ENCODE measurements at places on chromosomes 12 and 14.

- DNase-seq, result peak; percentile 80
These were observed 534.2 kb downstream of the LRFN5 start for GRCh38 chr14:42140831-42141279.

- DNase-seq, result no peak
These were observed 133.0 kb downstream of the CPNE8 start for GRCh38 chr12:38772437-38772836.

GRCh38 chr14:59160506-59160905, 28.0 kb upstream of the DAAM1 start:
- DNase-seq, result no peak

GRCh38 chr12:90234472-90234871, 525.8 kb upstream of the ATP2B1 start:
- DNase-seq, result no peak

DNA sequence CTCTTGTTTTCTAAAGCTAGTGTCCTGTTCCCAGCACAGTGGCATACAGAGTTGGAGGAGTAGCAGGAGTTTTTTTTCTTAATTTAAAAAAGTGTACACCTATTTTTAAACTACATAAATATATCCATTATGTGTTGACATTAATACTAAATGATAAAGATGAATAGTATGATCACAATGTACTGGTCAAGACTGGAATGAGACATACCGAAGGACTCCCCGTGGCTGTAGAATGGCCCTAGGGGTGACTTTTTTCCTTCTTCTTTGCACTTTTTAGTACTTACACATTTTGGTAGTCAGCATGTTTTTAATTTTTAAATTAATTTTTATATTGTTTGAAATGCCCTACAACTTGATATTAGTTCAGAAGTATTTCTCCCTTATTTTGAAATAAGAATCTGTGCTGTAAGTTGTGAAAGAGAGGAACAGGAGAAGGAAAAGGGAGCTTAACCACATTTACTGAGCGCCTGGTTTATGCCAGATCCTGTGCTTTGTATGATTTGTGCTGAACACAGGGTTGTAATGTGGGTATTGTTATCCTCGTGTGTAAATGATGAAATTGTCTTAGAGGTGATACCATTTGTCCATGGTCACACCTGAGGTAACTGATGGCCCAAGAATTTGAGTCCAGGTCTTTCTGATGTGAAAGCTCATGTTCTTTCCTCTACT, 136.5 kb downstream of the TGFB3 start:
- no peak for DNase-seq

DNA sequence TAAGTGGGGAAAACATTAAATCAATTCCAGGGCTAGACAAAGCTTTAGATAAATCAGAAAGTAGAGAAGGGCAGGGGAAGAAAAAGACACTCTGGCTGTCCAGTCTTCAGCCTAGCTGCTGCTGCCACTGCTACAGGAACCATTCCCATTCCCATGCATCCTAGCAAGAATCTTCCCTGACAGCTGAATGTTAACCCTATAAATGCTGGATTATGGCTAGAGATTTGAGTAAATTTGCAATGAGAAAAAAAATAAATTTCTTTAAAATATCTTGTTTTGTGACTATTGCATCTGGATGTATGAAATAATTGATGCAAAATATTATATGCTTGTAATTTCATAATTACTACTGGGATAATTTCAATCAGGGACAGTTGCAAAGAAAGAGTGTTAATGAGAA, 15.0 kb upstream of the CDKN3 start:
- DNase-seq, result no peak

DNA sequence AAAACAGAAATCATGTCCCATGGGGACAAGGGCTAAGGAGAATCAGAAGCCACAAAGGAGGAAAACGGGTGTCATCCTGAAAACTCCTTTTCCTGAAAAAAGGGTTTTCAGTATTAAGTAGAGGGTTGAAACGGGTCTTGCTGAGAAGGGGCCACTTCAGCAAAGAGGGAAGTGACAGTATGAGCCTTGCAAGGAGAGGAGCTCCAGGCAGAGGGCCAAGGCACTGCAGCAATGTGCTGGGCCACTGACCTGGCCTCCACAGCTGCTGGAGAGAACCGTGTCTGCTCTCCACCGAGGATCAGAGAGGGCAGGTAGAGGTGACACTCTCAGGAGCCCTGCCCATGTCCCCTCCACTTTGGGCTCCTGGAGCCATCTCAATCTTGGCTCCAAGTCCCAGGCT, 103.3 kb downstream of the NCOR2 start:
- no peak for DNase-seq

- no peak for DNase-seq
These were observed 1124.7 kb downstream of the FLRT2 start for GRCh38 chr14:86654558-86655184.

- no peak for DNase-seq
These were observed 80.4 kb downstream of the LIN7A start for GRCh38 chr12:80857311-80857710.

- DNase-seq, result no peak
These were observed 1.6 kb downstream of the SCARB1 start for GRCh38 chr12:124861898-124862676.

DNA sequence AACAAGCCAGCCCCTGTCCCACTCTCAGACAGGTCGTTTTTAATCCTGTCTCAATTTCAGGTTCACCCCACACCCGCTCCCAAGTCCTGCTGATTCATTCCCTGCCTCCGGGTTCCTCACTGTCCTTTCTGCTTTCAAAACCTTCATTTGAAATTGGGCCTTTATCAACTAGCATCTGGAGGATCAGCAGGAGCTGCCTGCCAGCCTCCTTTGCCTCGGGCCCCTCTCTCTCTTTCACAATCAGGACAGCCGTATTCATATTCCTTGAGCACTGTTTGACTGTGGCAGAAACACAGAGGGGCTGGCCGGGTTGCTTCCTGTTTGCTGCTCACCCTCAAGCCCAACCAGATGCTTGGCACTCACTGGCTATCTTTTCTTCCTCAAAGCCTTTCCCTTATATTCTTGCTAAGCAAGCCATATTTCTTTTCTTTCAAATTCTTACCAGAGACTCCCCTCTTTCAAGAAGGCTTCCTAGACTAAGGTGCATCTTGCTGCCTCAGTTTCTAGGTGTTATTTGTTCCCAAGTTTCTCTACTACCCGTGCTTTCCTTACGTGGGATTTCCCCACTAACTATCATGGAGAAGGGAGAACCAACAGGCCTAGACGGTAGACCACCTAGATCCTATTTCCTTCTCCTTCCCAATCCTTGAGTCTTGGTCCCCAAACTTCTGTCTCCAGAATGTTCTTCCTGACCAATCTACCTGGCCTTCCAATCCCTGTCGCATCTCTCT, 3.0 kb downstream of the GALNT6 start:
- DNase-seq, result no peak

DNA sequence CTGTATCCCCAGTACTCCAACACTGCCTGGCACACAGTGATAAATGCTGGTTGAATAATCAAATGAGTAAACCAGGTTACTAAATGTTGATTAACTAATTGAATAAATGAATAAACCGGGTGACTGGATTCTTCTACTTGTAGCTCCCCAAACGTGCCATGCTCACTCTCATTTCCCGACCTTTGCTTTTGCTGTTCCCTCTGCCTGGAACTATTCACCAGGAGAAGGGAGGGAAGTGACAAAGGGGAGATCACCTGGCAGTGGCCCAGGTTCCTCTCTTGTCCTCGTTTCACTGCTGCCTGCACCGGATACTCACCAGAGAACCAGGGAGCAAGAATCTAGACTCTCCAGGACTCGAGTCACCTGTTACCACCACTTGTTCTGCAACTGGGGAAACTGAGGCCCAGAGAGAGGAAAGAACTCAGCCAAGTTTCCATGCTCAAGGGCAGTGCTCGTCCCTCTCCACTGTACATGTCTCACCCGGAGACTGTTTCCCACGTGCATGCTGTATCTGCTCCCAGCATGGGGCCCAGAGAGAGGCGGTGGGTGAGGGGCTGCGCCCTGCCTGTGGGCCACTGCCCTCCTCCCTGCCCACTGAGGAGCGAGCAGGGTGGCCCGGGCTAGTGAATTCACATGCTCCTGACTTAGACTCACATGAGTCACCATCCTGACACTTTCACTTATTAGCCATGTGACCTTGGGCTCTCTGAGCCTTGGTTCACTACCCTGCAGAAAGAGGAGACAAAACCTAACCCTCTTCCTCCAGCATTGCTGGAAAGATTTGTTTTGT, 17.7 kb upstream of the POP5 start:
- no peak for DNase-seq

DNA sequence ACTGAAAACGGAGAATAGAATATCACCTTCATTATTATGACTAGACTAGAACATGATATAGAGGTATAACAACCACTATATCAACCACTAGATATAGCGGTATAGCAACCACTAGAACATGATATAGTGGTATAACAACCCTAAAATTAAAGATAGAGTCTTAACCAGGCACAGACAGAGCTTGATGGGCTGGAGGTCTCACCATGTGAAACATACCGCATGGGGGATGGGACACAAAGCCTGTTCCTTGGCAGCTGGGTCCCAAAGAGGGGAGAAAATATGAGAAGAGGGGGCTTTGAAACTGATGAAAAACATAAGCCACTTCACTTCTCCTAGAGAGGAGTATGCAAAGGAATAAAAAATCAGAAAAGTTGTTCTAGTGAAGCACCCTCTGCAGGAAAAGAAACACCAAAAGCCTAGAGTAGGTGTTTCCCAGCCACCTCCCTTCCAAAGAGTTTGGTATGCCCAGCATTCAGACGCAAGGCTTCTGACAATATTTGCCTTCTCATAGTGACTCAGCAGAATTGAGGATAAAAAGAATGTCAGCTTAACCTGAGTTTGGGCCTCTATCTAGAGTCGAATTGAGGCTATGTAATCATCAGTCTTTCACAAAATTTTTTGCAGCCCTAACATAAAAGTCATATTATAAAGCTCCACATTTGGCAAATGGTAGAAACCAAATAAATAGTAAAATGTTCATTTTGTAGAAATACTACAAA, 316.4 kb downstream of the NOVA1 start:
- DNase-seq, result peak; percentile 13

- DNase-seq, result no peak
These were observed 234.3 kb downstream of the DACT1 start for GRCh38 chr14:58872061-58872460.

DNA sequence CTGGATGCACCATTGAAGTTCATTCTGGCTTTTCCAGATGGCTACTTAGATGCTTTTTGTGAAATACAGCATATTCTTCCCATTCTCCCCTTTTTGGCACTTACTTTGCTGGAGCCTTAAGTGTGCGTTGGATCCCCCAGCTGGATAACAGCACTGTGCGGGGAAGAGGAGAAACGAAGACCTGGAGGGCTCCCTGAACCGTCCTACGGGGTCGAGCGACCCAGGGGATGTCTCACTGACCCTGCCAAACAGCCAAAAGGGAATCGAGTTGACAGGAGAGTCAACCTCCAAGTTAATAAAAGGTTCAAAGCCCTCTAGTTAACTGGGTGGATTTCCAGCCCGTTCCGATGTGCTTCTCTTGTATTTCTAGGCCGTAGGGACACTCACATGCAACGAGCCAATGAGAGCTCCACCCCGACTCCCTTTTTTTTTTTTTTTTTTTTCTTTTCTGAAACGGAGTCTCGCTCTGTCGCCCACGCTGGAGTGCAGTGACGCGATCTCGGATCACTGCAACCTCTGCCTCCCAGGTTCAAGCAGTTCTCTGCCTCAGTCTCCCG, 1.0 kb upstream of the CAMKK2 start:
- no peak for DNase-seq

GRCh38 chr14:50025776-50026175, 90.6 kb downstream of the VCPKMT start:
- DNase-seq, result no peak

DNA sequence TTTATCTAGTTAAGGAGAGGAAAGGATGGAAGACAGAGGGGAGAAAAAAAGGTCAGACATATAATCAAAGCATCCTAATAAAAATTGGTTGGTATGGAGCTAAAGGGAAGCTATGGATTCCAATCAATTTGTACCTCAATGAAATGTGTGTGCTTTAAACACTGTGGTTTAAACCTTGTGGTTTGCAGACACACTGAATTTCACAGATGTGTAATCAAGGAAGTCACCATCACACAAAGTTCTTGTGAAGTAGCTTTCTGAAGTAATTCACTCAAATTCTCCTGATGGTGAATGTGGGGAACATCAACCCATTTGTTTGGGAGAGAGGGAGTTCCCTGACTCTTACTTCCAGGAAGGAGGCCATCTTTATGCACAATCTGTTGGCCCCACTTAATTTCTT, 243.3 kb upstream of the KRR1 start:
- no peak for DNase-seq

GRCh38 chr14:106843386-106843785, 1317.0 kb downstream of the TMEM121 start:
- no peak for DNase-seq

GRCh38 chr12:227286-227915, 13.4 kb upstream of the SLC6A12 start:
- no peak for DNase-seq

DNA sequence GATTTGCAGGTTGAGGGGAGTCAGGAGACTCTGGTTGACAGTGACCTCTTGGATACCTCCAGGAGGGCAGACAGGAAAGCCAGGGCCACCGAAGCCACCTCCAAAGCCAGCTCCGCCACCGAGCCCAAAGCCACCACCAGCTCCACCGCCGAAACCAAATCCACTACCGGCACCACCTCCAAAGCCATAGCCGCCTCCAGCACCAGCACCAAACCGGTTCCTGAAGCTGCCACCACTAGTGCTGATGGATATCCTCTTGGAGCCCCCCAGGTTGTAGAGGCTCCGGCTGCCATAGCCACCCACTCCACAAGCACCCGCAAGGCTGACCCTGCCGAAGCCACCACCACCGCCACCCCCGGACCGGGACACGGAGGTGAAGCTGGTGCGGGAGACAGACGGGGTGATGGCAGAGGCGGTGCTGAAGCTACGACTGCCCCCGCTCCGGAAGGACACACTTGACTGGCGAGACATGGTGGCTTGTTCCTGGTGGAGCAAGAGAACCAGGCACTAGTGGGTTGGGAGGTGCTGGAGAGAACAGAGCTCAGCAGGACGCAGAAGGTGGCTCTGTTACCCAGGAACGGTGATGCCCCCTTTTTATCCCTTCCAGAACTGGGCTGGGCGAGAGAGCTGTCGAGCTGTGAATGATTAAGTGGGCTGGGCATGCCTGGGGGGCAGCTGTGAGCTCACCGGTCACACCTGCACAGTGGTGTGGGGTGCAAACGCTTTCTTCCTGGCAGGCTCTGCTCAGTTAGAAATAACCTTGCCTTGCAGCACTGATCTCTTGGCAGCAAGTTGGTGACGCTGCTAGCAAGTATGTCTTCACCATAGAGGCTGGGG, at the start of gene KRT5:
KRT5 (minus strand) TSS at position 569 of the 837 bp plus-strand sequence; CDS start at position 471, 98 bp downstream.
- no peak for DNase-seq

DNA sequence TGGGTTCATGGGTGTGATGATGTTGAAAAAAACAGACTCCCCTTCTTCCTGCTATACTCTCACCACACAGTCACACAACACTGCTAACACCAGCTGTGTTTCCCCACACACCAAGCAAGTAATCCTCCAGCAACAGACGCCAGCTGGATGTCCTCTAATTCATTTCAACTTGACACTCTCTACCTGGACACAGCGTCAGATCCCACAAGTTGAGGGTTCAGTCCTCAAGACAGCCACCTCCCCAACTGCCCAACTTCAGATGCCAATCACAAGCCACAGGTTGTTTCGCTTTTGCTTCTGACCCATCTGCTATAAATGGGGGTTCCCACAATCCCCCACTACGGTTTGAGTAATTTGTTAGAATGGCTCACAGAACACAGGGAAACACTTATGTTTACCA, 49.3 kb downstream of the TMEM30B start:
- DNase-seq, result no peak

All from HS-5 (cell line).